ENCODE measurements at places on chromosomes 4 and X.

DNA sequence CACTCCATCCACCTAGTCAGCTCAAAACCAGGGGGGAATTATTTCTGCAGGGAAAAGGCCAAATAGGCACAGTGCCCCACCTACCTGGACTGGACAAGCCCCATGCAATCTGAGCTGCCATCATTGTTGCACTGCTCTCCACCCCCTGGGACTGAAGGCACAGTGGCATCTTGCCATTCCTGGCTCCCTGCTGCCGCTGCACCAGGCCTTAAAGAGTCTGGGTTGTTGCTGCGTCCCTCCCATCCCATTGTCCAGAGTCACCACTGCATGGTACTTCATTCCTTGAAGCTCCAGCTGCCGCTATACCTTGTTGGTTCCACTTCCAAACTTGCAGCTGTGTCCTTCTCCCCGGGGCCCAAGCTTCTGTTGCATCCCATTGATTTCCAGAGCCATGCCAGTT is 629.7 kb downstream of the STIM2 start:
- no peak for DNase-seq

- no peak for DNase-seq
Observed at GRCh38 chrX:148567779-148568178, 67.4 kb downstream of the AFF2 start.

DNA sequence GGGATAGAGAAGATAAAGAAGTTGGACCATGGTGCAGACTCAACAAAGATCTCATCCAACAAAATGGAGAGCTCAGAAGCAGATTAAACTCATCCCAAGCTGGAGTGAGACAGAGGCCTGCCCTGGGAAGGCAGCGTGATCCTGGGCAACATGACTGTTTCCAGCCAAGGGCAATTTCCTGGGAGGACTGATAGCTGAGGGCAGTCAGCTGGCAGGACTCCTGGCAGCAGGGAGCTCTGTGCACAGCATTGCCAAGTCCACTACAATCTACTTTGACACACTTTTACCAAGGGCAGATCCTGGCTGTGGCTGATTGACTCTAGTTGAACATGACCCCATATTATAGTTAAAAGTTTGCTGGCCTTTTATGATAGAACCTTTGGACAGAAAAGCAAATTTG is 357.3 kb upstream of the RASGEF1B start:
- no peak for DNase-seq

- DNase-seq = no peak
Observed at GRCh38 chr4:118834070-118834469, 1.9 kb downstream of the SEC24D start.

Data from OCI-LY7 (cell line).